LHCN-M2 (cell line): ENCODE measurements at places on chromosomes 5 and 9. TPM values are rescaled to one million over a fixed set of nuclear protein-coding genes. Genes with fewer than 3 reads are reported as not detected.

FOXD4L6 gene
- 0.38 TPM in 1 of 2 replicates, not detected in the other for total RNA-seq

DNA sequence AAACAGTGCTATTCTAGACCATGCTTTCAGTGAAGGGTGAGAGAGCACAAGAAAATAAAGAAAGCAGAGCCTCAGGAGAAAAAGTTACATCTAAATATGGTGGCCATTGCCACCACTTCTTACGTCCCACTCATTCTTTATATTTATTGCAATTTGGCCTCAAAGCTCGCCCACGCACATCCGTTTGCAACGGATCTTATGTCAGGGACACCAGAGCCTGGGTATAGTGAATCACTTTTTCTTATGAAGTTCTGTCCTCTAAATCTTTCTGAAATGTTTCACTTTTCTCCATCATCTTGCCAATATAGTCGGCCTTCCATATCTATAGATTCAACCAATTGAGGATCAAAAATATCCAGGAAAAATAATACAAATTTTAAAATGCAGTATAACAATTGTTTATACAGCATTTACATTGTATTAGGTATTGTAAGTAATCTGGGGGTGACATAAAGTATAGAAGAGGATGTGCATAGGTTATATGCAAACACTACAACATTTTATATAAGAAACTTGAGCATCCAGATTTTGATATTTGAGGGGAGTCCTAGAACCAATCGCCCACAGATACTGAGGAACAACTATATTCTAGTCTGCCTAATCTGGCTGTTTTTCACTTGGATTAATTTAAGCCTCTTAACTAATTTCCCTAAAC is 35.2 kb downstream of the GOLPH3 start:
- no peak for DNase-seq

DNA sequence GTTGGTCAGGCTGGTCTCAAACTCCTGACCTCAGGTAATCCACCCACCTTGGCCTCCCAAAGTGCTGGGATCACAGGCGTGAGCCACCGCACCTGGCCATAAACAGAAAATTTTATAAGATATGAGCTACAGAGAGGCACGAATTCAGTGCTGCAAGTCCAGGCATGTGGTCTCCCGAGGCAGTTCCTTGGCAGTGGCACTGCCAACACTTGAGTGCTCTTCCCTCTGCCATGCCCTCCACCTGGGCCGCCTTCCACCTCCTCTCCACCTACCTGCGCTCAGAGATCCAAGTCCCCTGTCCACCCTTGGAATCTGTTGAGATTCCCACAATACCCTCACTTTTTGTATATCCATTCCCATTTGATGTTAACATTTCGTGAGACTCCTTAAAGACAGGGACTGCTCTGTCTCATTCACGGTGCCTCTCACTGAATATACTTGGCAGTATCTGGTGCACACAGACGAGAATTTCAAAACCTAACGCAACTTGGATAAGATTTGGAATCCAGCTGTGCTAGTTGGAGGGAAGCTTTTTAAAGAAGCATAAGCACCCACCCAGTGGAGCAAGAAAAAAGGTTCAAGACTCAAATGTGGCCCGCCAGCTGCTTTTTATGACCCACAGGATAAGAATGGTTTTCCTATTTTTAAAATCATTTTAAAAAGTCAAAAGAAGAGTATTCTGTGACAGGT is 68.3 kb downstream of the DCP2 start:
- DNase-seq = no peak

GRCh38 chr5:8843771-8844170 is 702.1 kb downstream of the SEMA5A start:
- peak; percentile 55 for DNase-seq

DNA sequence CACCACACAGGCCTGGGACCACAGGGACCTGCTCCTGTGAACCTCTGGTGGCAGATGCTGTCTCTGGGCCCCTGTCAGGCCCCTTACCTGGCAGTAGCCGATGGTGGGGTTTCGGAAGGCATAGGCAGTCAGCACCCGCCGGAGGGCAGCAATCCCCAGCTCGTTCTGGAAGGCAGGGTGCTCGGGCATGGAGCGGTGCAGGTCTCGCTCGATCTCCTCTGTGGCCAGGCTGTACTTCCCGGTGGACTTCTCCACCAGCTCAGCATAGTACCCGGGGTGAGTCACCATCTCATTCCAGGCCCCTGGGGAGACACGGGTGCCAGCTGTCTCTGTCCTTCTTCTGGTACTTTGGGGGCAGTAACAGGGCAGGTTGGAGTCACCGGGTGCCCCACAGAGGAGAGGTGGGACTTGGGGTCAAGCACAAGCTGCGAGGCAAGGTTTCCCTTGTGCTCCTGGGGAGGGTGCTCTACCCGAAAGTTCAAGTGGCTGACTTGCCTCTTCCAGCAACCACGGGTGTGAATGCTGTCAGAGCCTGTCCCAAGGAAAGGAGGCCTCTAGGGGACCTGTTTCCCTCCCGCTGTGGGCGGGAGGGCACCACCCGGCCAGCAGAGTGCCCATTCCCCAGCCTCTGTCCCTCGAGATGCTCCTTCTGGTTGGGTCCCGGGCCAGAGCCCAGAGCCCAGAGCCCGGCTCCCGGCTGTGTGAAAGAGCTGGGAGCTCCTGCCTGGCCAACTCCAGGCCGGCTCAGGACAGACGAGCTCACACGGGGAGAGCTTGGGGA is 19.8 kb upstream of the MRNIP start:
- peak; percentile 95 for DNase-seq

- DNase-seq = no peak
Measured at GRCh38 chr9:84374013-84374412, 33.5 kb upstream of the SLC28A3 start.
